ENCODE measurements at places on chromosomes 16 and 17.
A peak's percentile ranks its signal among the peaks of the same experiment; 100 is the strongest.

GRCh38 chr17:422196-422930 is 69.8 kb upstream of the RPH3AL start:
- no peak for DNase-seq

- no peak for DNase-seq
Observed at GRCh38 chr17:17236295-17237025, 508 bp downstream of the FLCN start.

DNA sequence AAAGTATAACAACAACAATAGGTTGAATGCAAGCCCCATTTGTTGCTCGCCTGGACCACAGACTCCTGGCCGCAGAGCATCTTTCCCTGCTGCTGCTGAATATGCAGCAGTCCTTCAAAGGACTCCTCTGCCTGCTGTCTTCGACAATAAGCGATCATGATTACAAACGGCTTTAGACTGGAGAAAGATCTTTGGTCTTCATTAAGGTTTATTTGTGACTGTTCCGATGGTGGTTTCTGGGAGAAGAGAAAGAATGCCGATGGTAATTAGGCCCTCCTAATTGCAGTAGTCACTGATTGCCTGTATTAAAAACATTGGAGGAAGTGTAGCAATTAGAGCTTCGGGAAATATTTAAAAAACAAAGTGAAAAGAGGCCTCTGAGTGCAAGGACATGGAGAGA is 138.2 kb downstream of the CACNG3 start:
- DNase-seq: no peak

DNA sequence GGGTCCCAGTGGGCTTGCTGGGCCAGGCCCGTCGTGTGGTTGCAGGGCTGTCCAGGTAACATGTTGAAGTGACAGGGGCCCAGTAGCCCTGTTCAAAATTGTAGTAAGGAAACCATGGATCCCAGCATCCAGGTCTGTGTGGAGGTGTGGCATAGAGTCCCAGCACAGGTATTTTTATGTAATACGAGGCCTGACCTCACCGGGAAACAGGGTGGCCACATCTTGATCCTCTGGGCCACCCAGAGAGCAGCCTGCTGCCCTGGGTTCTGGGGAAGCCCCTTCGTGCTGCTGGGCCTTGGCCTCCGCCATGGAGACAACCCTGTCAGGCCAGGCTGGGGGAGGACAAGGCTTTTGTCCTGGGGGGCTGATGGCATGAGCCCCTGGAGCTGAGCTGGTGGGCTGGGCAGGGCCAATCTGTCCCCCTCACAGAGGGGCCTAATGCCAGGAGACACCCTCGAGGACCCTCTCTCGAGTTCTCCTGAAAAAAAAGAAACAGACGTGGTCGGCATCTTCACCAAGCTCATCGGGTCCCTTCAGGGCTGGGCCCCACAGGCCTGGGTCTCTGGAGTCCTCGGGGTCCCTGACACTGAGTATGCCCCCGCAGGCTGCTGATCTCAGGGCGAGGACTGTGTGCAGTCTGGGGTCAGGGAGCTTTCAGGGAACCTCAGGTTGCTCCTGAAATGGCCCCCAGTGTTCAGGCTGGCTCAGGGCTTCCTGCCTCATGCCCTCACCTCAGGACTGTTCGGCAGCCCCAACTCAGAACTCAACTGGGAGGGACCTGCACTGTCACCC is 47.8 kb downstream of the TNFRSF13B start:
- no peak for DNase-seq

GRCh38 chr17:67624886-67625656 is 92.7 kb upstream of the NOL11 start:
- DNase-seq: peak; percentile 80

DNA sequence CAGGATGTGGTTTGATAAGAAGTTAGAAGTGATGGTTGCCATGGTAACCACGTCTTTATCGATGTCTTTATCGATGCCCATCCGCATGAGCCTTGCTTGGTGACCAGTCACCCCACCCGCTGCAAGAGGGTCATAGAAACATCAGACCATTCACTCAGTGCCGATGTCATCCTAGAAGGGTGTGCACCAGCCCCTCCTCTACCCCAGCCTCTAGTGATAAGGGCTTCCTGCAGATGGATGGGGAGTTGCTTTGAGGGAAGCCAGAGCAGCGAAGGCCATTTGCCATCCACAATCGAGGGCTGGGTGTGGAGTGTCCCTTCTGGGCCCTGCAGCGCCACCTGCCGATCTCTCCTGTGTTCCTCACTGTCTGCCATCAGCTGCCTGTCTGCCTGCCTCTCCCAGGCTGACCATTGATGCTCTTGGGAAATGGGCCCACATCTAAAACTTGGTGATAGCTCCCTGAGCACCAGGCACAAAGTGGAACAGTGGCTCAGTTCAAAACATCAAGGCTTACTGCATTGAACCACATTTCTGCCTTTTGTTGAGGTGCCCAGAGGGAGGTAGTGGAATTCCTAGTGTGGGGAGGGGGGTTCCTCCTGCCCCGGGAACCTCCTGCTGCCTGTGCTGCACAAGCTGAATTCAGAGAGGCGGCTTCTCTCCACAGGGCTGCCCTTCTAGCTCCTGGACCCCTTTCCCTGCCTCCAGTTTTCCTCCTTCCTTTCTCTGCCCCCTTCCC is 8.9 kb downstream of the CALB2 start:
- DNase-seq: no peak

DNA sequence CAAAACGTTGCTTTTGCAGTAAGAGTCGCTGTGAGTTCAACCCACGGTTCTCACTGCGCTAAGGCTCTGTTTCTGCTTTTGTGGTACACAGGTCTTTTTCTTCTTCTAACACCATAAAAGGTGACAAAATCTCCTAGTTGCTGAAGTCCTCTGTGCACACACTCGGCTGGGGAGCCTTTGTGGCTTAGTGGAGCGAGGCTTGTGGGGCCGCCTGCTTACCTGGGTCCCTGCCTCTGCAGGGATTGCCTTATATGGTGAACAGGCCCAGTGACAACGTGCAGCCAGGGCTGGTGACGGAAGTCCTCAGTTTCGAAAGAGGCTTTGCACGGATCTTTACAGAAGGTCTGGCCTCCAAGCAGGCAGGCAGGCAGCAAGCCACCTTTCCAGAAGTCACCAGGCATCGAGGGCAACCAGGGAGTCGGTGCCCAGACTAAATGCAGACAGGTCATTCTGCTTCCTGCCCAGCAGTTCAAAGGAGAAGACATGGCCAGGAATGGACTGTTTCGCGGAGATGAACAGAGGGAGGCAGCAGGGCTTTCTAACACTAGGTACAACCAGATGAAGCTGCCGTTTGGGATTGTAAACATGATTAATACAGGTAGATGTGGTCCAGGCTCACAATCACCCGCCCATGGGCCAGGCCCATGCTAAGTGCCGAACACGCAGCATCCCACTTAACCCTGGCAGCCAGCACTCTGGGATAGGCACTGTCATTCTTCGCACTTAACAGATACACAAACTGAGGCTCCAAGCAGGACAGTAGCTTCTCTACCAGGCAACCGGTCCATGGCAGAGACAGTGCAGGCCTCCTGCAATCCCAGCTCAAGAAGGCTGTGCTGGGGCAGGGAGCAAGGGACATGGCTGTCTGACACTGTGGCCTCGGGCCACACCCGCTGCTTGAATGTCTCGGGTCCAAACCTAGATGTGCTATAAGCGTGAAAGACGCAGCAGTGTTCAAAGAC is 10.7 kb upstream of the MEAK7 start:
- DNase-seq: peak; percentile 78

DNA sequence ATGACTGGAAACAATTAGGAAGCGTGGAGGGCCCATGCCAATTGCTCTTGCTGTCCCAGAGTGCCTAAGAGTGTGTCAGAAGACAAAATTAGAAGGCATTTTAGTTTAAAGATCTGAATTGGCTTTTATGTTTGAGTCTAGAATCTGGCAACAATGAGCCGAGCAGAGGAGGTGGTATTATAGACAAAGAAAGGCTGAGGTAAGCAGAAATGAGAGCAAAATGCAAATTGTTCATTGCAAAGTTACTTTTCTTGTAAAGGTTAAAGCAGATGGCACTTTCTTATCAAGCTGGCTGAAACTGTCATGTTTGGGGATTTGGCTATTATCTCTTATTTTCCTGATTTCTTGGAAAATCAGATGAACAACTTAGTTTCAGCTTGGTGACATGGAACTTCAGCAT is 3.3 kb downstream of the MYL4 start:
- DNase-seq: no peak

- peak; percentile 1 for DNase-seq
Observed at GRCh38 chr17:13030459-13031300, 12.9 kb upstream of the ELAC2 start.

DNA sequence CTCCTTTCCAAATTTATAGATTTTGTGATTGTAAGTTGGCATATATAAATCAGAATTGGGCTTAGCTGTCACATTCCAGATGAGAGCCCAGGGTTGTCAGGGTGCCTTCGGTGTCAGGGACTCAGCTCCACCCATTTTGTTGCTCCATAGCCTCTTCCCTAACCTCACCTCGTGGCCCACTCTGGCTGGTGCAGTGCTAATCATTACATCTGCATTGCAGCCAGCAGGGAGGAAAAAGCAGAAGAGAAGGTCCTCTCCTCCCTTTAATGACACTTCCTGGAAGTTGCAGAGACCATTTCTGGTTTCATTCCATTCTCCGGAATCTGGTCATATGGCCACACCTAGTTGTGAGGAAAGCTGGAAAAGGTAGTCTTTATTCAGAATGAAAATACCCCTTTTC is 113.3 kb downstream of the CCT6B start:
- DNase-seq: no peak

DNA sequence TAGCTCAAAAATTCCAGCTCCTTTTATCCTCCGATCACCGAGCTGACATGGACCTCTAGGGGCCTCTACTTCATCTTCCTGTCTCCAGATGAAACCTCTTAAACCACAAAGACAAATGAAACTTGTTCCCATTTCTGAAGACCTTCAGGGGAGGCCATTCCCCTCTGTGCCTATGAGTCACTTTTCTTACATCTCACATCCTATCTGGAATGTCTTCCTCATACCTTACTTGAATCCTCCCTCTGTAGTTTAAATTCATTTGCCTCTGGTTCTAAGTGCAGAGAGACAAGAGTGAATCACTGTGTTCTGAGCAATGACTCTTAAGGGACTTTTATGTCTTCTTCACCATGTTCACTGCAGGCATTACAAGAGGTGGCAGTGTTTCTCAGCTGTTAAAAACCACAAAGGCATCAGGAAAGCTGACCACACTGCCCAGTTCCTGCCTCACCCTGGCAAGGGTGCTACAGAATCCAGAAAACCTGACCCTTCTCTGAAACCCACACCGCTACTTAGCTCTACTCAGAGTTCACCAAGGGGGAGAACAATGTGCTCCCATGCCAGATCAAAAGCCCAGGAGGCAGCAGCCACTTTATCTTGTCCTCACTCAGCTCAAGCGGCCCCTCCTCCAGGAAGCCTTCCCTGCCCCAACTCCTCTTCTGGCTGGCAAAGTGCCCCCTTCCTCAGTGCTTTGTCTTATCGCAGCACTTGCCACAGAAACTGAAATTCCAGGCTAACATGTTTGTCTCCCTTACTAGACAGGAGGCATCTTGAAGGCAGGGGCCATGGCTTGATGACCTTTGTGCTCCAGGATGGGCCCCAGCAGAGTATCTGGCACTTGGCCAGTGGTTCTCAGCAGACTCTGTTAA is 6.4 kb downstream of the CUEDC1 start:
- no peak for DNase-seq

GRCh38 chr17:58595194-58595792 is 80.9 kb upstream of the MTMR4 start:
- DNase-seq: no peak

DNA sequence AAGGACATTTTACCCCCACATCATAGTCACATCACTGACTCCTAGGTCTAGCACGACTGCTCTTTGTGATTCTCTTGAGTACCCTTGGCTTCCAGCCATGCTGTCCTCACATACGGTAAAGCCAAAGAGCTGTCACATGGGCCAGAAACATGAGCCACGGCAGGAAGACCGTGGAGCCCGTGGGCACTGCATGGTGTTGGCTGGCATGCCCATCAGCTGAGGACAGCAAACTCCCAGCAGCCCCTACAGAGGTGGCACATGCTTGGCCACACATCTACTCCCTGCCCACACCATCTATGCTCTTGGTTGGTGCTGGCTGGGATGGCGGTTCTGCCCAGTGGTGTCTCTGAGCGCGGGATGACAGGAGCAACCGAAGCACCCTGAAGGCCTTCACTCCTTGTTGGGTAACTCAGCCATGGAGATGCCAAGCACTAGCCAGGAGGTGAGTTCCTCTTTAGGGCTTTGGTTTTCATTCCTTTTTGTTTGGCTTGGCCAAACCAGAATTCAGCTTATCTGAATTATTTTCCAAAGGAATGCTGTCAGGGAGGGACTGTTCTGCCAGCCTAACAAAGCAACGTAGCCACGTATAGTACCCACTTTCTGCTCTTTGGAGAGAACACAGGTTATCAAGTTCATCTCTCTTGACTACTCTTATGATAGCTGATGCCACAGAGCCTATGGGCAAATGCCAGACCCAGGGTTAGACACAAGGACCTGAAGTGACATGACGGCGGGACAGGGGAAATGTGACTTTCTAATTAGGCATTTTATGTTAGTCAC is 10.0 kb downstream of the TNFAIP1 start:
- no peak for DNase-seq

GRCh38 chr17:34755981-34756636 is 176.7 kb downstream of the TMEM132E start:
- no peak for DNase-seq

- DNase-seq: no peak
Observed at GRCh38 chr16:62921904-62922303, 885.7 kb upstream of the CDH8 start.

DNA sequence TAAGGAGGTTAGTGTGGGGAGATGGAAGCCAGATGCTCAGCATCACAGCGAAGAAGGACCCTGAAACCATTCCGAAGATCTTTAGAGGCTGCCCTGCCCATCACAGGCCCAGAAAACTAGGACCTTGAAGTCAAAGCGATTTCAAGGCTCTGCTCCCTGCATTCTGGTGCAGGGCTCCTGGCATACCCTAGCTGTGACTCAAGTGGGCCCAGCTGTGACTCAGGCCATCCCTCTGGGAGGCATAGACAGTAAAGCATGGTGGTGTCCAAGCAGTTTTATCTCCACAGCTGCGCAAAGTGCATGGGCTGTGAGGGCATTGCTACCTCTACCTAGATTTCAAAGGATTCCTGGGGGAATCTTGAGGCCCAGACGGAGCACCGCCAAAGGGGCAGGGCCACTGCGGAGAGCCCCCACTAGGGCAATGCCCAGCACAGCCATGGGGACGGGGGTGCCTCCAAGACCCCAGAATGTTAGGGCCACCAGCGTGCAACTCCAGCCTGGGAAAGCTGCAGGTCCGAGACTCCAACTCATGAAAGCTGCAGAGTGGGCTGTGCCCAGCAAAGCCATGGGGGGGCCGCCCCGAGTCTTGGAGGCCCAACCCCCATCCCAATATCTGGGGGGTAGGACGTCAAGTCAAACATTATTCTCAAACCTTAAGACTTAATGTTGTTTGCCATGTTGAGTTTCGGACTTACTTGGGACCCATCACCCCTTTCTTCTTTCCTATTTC is 11.7 kb upstream of the ZNF594 start:
- DNase-seq: no peak

Data from DMS153 (cell line).